ENCODE measurements at places on chromosomes 5 and 9.
A peak's percentile ranks its signal among the peaks of the same experiment; 100 is the strongest.

- no peak for DNase-seq
Measured at GRCh38 chr9:106860721-106861639, 2.0 kb upstream of the ZNF462 start.

GRCh38 chr9:36764364-36765076, 191.8 kb downstream of the MELK start:
- no peak for DNase-seq

- peak; percentile 42 for DNase-seq
Measured at GRCh38 chr9:131275332-131276093, 797 bp downstream of the FAM78A start.

DNA sequence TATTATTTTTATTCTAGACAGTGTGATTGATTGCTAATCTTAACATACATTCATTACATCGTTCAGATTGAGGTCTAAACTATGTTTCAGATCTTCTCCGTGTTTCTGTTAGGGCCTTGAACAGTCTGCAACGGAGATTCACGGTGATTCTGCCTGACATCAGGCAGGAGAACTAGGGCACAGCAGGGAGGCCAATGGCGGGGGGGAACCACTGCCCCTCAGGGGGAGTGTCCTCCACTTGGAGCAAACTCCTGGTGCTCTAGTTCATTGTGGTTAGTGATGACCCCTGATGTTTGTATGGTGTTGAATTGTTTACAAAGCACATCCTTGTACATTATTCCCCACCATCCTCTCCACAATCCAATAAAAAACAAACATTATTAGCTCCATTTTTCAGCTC, 173.5 kb downstream of the ZNF608 start:
- DNase-seq: no peak

- no peak for DNase-seq
Measured at GRCh38 chr5:124419531-124419930, 326.9 kb downstream of the ZNF608 start.

- DNase-seq: no peak
Measured at GRCh38 chr5:151890299-151890698, 34.4 kb downstream of the GLRA1 start.

DNA sequence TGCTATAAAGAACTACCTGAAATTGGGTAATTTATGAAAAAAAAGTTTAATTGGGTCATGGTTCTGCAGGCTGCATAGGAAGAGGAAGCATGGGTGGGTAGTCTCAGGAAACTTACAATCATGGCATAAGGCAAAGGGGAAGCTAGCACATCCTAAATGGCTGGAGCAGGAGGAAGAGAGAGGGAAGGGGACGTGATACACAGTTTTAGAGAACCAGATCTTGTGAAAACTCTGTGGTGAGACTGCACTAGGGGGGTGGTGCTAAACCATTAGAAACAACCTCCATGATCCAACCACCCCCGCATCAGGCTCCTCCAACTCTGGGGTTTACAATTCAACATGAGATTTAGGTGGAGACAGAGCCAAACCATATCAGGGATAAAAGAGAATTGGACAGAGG, 624.2 kb downstream of the PRR16 start:
- no peak for DNase-seq

Data from germinal center (tissue), 1 donor.